ENCODE measurements at places on chromosomes 6 and 20.

DNA sequence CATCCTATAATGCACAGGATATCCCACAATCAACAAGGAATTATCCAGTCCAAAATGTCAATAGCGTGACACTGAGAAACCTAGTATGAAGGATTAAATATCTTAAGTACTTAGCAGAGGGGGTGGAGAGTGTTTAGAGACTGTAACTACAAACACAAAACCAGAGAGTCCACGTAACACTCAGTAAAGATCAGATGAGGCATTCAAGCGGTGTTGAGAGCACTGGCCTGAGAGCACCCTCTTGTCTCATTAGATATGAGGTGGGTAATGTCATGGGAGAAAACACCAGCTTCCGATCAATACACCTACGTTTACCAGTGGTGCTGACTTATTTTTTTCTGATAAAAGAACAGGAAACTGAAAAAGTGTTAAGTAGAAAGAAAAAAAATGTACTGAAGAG is 2.3 kb downstream of the FAM184A start:
- DNase-seq = no peak

- peak; percentile 75 for DNase-seq
Observed at GRCh38 chr6:42783177-42783875, 1.5 kb downstream of the BICRAL start.

- DNase-seq = peak; percentile 40
Observed at GRCh38 chr6:70166088-70166958, 136.6 kb downstream of the COL9A1 start.

- peak; percentile 44 for DNase-seq
Observed at GRCh38 chr6:6781172-6781872, 192.8 kb downstream of the LY86 start.

- DNase-seq = peak; percentile 51
Observed at GRCh38 chr6:4805553-4806336, 29.5 kb downstream of the CDYL start.

DNA sequence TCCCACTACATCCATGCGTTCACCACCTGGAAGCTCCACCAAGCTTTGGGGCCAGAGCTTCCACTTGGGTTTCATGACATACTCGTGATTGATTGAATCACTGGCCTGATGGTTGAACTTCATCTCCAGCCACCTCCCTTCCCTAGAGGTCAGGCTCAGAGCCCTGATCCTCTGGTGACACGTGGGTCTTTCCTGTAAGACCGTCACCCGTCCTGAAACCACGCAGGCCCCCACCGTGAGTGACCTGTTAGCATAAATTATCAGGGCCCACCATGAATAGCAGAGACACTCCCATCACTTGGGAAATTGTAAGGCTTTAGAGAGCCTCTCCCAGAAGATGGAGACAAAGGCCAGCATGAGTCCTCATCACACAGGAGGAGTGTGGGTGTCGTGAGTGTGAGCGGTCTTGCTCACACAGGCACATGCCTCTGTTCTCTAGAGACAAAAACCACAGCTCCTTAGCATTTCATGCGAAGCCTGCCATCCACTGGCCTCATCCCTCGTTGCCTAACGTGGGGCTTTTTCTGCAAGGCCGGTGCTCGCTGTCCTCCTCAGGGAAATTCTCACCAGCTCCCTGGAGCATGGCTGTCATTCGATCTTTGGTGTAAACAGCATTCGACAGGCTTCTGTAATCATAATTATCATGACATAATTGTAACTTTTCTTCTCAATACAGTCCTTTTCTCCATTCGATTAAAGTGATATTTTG is 65.1 kb upstream of the DUSP22 start:
- no peak for DNase-seq

- peak; percentile 51 for DNase-seq
Observed at GRCh38 chr6:111417181-111417585, 65.8 kb downstream of the REV3L start.

DNA sequence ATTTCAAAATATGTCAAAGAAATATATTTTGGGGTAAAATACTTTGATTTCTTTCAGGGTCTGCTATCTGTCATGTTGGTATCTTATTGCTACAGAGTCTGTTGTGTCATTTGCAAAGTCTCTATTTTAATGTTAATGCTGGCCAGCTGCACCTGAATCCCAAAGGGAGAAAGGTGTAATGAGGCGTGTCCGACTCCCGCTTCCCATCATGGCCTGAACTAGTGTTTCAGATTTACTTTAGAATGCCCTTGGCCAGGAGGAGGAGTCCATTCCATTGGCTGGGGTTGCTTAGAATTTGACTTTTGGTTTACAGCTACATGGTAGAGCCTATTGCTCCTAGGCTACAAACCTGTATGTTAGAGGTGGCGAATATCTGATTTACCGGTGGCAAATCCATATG is 69.3 kb downstream of the FAM50B start:
- DNase-seq = no peak

- no peak for DNase-seq
Observed at GRCh38 chr6:126396131-126396530, 56.2 kb downstream of the CENPW start.

- peak; percentile 86 for DNase-seq
Observed at GRCh38 chr6:16635810-16636602, 125.3 kb downstream of the ATXN1 start.

DNA sequence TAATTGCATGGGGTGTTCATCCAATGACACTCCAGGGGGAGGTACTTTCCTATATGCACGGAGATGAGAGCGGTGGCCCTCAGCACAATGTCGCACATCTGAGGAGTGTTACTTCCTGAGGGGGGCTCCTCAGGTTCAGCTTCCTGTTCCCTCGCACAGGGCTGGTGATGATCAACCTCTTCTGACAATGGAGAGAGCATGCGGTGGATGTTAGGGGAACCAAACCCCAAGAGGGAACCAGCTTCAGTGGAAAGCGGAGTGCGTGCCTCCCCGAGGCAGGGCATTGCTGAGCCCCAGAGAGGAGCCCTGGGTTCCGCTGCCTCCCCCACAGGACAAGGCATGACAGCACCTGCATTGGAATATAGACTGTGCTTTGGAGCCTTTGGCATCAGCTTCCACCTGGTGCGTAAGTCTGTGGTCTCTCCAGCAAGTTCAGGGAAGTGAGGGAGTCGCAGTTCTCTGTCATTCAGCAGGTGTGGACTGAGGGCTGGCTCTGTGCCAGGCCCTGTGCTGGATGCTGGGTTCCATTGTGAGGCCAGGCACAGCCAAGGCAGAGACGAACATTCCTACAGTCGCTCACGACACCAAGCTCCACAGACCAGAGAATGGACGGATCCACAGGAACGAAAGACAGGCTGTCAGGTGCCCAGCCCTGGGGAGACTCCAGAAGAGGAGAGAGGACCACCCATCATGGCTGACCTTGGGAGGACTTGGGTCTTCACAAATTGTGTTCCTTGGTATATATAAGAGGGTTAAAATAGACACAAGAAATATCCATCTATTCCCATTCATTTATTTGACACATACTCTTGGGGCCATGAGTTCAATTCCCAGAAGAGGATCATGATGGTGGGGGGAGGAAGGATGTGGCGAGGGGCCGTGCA is 3.9 kb upstream of the ZNF831 start:
- DNase-seq = no peak

- peak; percentile 74 for DNase-seq
Observed at GRCh38 chr20:36929290-36929689, 22.2 kb downstream of the SAMHD1 start.

- no peak for DNase-seq
Observed at GRCh38 chr6:21027507-21027906, 493.2 kb downstream of the CDKAL1 start.

DNA sequence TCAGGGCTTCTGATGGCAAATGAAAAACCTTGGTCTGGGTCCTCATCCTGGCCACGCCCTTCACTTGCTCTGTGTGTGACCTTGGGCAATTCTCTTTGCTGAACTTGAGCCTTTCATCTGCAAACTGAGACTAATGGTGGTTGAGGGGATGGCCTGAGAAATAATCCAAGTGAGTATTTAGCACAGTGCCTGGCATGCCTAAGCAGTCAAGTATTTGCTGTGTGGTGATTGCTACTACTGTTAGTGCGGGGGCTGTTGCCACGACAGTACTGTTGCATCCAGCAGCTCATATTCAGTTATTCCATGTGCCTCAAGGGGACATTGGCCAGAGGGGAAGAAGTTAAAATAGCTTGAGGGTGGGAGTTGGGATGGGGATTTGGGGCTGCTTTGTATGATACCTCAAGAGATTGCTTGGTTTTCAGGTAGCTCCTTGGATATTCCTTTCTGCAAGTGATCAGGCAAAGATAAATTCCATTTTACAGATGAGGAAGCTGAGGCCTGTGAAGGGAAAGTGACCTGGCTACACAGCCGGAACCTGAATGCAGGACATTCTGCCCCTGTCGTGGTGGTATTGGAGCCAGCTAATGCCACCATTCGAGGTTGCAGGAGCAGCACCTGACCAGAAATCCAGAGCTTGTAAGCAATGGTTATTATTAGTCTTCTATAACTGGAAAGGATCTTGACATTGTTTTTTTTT is 45.1 kb upstream of the EPB41L1 start:
- peak; percentile 28 for DNase-seq

DNA sequence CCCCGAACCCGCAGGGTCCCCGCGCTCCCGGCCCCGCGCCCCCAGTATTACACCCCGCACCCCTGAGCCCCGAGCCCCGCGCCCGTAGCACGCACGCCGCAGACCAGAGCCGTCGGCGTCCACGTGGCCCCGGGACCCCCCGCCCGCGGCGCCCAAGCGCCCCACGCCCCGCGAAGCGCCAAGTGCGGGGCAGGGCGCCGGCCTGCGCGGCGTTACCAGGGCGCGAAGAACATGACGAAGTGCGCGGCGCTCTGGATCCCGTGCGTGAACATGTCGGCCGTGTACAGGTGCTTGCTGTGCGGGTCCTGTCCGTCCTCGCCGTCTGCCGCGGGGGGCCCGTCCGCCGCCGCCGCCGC is 312 bp downstream of the TXNDC5 start:
- no peak for DNase-seq

- no peak for DNase-seq
Observed at GRCh38 chr6:91082311-91082832, 495.5 kb upstream of the MAP3K7 start.

DNA sequence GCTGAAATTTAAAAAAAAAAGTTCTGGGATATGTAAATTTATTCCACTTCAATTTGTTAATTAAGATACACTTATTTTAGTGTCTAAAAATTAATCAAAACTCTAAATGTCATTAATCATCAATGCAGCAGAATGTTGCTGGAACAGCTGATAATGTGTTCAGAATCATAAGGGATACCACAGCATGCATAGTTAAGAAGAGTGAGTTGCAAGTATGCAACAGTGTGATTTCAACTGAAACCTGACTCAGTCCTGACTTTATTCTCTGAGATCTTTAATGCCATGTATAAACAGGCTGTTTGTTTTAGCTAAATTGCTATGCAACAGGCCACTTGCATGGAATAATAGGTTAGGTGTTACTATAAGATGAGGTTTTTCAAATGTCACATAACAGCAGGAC is 1.4 kb downstream of the GRIK2 start:
- DNase-seq = peak; percentile 37

DNA sequence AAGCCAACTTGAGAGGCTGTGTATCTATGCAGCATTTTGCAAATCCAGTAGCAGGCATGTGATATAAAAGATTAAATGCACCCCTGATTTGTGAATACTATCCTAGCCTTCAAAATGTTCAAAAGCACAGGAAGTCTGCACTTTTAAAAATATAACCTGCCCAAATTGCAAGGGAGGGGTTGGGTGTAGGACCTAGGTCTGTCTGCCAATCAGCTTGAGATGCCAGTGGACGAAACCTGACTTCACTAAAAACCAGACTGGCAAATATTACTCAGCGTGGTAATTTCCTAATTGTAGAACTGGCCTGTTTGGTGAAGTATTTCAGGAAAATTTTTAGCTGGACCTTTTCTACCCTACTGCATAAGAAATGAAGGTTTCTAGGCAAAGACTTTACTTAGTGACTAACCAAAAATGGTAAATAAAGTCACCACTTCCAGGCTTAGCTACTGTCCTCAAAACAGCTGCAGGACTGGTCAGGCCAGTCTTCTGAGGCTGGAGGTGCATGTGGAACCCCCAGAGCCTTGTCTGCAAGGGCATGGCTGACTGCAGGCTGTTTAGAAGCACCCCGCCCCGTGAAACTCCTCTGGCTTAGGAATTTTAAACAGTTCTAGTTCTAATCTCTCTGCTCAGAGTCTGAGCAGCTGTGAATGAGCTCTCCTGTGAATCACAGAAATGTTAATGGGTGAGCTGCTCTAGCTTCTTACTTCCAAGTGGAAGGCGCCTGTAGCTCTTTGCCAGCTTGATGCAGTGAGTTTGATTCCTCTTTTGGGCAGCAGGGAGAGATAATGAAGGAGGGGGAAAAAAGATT is 104.4 kb upstream of the ESR1 start:
- no peak for DNase-seq

GRCh38 chr20:59087829-59088433 is 45.3 kb upstream of the PRELID3B start:
- DNase-seq = peak; percentile 66

GRCh38 chr6:1704711-1705110 is 95.0 kb downstream of the FOXC1 start:
- DNase-seq = no peak

DNA sequence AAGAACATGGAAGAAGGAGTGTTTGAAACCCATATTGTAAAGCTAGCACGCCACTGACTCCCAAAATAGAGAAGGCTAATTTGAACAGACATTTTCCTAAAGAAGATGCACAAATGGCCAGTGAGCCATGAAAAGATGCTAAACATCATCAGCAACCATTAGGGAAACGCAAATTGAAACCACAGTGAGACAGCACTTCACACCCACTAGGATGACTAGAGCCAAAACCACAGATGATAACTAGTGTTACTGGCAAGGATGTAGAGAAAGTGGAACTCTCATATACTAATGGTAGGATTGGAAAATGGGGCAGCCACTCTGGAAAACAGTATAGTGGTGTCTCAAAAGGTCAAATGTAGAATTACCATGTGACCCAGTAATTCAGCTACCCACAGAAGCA is 58.2 kb downstream of the BMP7 start:
- DNase-seq = peak; percentile 7

GRCh38 chr6:85493389-85493788 is 43.5 kb downstream of the NT5E start:
- DNase-seq = no peak

DNA sequence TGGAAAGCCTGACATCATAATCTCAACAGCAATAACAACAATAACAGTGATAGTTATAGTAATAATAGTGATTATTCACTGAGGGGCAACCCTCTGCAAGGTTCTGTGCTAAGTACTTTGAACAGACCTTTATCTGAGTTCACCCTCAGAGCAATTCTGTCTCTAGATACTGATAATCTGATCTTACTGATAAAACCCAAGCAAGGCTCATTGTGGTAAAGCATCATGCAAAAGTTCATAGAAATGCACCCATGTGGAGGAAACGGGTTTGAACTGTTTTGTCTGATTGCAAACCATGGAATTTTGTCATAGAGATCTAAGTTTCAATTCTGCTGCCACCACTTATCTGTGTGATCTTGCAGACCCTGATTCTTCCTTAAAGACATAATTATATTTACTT is 1.3 kb upstream of the KIAA0408 start:
- no peak for DNase-seq

DNA sequence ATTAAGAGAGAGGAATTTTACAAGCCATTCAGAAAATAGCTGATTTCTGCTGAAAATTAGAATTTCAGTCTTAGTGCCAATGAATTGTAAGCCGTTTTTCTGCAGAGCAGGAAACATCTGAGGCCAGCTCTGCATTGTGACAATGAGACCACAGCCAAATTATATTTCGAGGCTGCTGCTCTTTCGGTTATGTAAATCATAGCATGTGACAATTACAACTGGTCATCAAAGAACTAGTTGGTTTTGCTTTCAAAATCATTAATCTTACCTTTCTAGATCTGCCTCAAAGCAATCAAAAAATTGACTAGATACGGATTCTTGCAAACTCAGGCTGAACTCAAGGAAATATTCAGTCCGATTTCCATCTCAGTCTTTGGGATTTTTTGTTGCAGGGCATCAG is 33.4 kb upstream of the INSM1 start:
- DNase-seq = no peak
